ENCODE measurements at places on chromosomes 5 and 9.

GRCh38 chr9:123584202-123585176 is 228.5 kb downstream of the CRB2 start:
- no peak for DNase-seq

- no peak for DNase-seq
Observed at GRCh38 chr5:8418049-8418426, 549.1 kb downstream of the MTRR start.

GRCh38 chr9:18379073-18379811 is 94.7 kb upstream of the ADAMTSL1 start:
- DNase-seq: no peak

DNA sequence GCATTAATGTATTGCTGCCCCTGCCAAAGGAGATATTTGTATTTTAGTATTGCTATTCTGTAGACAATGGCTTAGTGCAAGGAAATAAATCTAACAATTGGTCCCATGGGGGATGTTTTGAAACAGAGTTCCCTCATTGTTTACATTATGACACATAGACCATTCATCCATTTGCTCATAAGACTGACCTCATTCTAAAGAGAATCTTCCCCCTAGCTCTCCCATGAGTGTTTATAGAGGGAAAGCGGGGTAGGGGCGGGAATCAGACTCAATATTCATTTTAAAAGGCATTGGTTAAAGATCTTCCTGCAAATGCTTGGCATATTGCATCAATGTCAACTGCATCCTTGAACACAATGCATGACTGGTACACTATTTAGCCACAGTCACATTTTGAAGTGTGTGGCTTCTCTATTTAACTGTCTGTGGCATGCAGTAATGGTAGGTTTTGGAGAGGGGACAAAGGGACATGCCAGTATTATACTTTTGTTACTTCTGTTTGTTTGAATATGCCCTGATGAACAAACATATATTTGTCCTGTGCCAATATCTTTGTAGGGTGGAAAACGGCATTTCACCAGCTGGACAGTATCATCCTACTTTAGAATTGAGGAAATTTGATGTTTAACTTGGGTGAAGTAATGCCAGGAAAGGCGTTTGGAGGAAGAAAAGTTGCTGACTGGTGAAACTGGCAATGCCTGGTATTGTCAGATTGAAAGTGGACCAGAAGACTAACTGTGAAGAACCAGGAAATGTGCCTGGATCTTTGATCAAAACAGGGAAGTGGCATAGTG is 84.1 kb upstream of the MEGF10 start:
- DNase-seq: no peak

DNA sequence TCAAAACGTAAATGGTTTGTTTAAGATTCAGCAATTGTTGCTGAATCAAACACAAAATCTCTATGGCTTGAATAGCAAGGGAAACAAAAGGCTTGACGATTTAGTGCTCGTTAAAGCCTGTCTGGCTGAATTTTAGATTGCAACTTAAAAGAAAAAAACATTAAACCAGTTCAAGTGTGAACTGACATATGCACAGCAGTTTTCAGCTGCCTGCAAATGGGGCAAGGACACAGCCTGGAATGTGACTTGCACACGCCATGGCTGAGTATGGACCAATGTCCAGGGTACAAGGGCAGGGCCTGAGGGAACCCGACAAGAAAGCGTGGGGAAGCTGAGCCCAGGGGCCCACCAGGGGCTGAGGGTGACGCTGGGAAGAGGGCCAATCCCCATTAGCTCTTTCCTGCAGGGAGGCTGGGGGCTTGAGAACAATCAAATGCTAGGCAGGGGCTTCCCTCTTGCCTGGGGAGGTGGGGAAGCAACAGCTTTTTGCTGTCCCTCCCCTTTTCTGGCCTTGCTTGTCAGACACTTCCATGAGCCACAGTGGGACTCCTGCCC is 89.6 kb upstream of the LRRTM2 start:
- no peak for DNase-seq

- DNase-seq: no peak
Observed at GRCh38 chr9:108167136-108167900, 677.7 kb upstream of the KLF4 start.

- DNase-seq: no peak
Observed at GRCh38 chr5:144778561-144778960, 607.9 kb downstream of the KCTD16 start.

- no peak for DNase-seq
Observed at GRCh38 chr9:15513335-15513734, 2.6 kb upstream of the PSIP1 start.

- no peak for DNase-seq
Observed at GRCh38 chr5:7321724-7322123, 74.2 kb upstream of the ADCY2 start.
